ENCODE measurements at places on chromosomes 5 and 9.

DNA sequence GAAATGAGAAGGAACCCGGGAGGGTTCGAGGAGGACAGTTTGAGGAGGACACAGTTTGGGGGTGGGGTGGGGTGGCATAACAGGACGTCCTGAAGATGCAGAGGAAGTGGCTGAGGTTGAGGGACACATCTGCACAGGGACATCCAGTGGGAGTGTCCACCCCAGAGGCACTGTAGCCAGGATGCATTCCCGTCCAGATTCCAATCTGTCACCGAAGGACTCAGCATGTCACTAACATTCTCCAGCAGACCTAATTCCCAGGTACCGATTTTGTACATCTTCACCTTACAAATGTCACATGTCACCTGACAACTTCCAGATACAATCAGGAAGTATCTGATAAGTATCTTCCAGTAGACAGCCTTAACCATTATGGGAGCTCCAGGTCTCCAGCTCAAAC lies 42.6 kb downstream of the EPB41L4B start:
- no peak for DNase-seq

GRCh38 chr5:42277293-42277692 lies 145.9 kb upstream of the GHR start:
- no peak for DNase-seq

DNA sequence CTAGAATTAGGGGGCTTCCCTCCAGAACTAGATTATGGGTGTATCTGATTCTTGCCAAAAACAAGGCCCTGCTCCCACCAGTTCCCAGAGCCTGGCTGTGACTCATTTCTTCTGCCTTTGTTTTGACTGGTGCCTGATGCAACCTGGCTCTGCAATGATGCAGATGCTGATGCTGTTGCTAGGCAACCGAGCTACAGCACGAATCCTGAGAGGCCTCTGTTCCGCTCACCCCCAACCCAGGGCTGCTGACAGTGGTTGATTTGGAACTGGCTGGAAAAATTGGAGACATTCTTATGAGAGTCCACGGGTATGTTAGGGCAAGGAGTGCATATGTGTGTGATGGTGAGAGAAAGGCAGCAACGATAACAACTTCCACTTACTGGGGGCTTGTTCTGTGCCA lies 100.3 kb downstream of the NSG2 start:
- no peak for DNase-seq

DNA sequence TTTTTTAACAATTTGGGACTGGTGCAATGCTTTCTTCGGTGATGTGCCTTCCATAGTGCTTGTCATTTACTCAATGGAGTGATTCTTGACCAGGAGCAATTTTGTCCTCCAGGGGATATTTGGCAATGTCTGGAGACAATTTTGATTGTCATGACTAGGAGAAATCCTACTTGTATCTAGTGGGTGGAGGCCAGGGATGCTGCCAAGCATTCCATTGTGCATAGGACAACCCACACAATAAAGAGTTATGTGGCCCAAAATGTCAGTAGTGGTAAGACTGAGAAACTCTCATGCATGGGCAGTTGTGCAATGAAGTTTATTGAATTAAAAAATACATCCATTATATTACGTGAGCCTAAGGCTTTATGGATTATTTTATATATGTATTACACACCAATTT lies 70.5 kb downstream of the FOCAD start:
- DNase-seq: no peak

- no peak for DNase-seq
These were observed 116.3 kb downstream of the SLC28A3 start for GRCh38 chr9:84224246-84224645.

DNA sequence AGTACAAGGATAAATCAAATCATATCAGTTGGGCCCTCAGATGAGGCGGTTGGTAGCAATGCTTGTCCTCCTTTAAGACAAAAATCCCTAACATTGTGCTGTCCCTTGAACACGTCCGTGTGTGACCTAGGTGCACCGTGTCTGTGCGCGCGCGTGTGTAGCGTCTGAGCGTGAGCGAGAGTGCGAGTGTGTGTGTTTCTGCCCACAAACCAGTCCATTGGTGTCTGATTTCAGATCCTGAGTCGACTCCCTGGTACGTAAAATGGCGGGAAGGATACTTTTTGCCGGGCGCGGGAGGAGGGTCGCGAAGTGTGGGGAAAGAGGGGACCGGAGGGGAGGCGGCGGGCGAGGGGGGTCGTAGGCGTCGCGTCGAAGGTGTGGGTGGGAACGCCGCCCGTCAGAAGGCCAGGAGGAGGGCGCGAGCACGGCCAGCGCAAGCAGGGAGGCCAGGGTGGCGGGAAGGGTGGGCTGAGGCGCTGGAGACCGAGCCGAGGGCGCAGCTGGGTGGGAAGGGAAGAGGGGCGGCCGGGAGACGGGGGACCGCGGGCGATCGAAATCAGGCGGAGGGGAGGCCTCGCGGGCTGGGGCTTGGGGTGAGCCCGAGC lies 8.9 kb downstream of the OTP start:
- DNase-seq: no peak

DNA sequence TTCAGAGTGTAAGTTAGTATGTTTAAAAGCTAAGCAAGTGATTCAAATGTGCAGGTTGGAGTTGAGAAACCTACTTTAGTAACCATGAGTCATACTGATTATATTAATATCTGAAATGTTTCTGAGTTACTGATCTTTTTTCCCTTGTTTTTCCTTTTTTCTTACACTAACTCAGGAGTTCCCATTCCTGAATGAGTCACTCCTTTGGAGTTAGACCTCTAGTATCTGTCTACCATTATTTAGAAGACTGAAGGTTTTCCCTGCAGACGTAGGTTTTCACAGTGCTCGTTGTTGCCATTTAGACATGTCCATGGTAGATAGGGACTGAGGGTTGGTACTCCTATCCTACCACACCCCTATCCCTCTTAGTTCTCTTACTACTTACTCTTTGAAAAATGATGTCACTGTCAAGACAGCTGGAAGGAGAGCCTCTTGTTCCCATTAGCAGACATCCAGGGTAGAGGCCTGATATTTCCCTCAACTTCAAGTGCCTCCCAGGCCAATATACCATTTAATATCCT lies 20.2 kb downstream of the OCLN start:
- no peak for DNase-seq

DNA sequence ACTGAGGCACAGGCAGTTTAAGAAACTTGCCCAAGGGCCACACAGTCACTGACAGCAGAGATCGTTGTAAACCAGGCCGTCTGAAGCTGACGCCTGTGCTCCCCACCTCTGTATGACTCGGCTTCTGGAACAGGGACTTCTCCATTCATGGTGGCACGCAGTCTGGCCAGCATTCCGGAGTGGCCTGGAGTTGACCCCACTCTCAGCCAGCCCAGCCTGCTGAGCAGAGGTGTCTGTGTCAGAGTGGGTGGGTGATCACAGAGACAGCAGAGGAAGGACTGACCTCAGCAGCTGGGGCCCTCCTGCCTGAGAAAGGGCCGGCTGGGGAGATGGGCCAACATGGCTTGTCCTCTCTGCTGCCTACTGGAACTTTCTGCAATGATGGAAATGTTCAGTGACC lies 12.6 kb downstream of the LRSAM1 start:
- DNase-seq: no peak

GRCh38 chr9:98805506-98806272 lies 1.8 kb upstream of the GALNT12 start:
- DNase-seq: no peak

DNA sequence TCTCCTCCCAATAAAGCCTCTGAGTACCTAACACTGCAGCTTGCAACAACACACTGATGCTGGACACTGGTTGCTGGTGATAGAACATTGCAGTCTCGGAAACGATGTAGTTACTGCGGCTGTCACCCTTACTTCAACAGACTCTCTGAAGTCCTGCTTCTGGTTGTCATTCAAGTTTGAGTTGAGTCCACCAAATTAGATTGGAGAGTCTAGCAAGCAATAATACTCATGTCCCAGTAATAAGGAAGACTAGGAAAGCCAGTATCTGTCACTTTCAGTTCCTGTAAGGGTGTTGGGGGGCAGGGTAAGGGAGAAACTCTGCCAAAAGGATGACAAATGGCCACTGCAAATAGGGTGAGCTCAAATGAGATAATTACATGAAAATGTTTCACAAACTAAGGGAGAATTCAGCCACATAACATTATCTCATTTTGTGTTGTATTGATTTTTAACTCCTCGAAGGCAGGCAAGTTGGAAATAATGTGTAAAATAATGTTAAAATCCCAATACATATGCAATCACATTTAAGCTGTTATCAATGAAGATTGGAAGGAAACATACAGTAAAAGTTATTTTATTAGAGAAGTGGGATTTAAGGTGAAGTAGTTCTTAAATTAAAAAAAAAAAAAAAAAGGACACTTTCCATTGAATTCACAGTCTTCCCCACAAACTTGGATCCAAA lies 849 bp upstream of the IFT74 start:
- DNase-seq: no peak

DNA sequence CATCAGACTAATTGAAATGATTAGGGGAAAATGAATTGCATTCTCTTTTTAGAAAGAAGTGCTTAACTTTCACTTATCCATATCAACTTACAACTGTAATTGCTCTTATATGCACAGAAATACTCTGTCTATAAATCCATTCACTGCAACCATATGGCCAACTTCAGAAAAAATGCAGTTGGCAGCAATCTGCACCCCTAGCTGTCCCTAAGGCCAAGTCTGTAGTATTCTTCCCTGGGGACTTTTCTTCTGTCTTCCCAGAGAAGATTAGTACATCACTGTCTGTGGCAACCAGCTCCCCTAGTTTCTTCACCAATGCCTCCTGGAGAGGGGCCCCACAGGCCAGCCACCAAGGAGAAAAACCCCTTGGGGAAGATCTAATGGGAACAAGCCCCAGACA lies 45.4 kb downstream of the ABCA1 start:
- no peak for DNase-seq

Measured in HEK293T (cell line).